ENCODE measurements at places on chromosomes 4 and X.

- DNase-seq: no peak
Measured at GRCh38 chr4:101400096-101400495, 52.8 kb upstream of the PPP3CA start.

- no peak for DNase-seq
Measured at GRCh38 chrX:78140206-78140605, 756 bp upstream of the TAF9B start.

DNA sequence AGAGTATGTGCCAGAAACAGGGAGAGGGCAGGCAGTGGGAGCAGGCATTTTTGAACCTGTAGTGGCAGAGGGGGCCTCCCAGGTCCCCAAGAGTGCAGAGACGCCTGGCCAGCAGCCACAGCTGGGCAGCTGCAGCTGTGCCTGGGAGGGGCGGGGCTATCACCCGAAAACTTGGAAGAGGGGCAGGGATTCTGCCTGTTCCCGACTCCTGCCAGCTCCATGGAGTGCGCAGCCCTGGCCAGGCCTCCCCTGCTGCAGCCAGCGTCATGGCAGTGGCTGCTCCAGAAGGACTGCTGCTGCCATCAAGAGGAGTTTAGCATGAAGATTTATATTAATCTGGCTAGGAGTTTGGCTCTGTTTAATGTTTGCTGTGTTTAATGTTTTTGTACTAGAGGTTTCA is 532.1 kb upstream of the PITX2 start:
- DNase-seq: no peak

- DNase-seq: no peak
Measured at GRCh38 chrX:49977319-49978090, 55.1 kb downstream of the CLCN5 start.

DNA sequence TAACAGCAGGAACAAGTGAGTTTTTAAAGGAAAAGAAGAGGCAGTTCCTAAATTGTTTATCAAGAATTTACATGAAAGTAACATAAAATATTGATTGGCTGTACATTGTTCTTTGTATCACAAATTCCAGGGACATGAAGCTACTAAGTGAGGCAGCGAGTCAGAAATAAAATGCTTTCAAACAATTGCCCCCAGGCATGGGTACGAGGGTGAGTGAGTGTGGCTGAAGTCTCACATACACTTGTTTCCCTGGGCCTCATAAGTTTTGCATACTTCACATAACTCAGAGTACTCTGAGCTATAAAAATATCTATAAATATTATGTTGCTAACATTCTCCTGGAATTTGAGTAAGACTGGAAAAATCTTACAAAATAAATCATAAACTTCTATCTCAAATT is 511.6 kb upstream of the PRKX start:
- DNase-seq: no peak

GRCh38 chr4:111228396-111228795 is 605.5 kb upstream of the PITX2 start:
- DNase-seq: peak; percentile 16

- peak; percentile 21 for DNase-seq
Measured at GRCh38 chr4:128060121-128060698, 902 bp upstream of the LARP1B start.

Data from amniotic epithelial cell (primary cell).